T-helper 17 cell (primary cell): ENCODE measurements at places on chromosomes 6 and 20. TPM values are rescaled to one million over a fixed set of nuclear protein-coding genes. Genes with fewer than 3 reads are reported as not detected.

GRCh38 chr20:11902285-11902697, 15.4 kb upstream of the BTBD3 start:
- DNase-seq = no peak

DNA sequence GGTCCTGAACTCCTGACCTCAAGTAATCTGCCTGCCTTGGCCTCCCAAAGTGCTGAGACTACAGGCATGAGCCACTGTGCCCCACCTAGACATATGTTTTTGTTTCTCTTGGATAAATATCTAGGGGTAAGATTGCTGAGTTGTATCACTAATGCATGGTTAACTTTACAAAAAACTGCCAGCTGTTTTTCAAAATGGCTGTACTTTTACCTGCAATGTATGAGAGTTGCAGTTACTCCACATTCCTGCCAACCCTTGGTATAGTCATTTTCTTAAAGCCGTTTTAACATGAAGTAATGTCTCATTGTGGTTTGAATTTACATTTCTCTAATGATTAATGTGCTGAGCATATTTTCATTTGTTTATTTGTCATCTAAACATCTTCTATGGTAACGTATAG, 289.7 kb downstream of the UTRN start:
- DNase-seq = no peak

GRCh38 chr6:148735989-148736388, 10.8 kb upstream of the UST start:
- no peak for DNase-seq

KIFC1 gene
- 3.7 TPM for total RNA-seq

DAAM2 gene
- total RNA-seq = not detected

TMEM200A gene
- total RNA-seq = 2.4 TPM
